Daoy (cell line): ENCODE measurements at places on chromosomes 5 and 9. TPM values are rescaled to one million over a fixed set of nuclear protein-coding genes. Genes with fewer than 3 reads are reported as not detected.

The ITK gene
- not detected in 2 replicates for total RNA-seq

DNA sequence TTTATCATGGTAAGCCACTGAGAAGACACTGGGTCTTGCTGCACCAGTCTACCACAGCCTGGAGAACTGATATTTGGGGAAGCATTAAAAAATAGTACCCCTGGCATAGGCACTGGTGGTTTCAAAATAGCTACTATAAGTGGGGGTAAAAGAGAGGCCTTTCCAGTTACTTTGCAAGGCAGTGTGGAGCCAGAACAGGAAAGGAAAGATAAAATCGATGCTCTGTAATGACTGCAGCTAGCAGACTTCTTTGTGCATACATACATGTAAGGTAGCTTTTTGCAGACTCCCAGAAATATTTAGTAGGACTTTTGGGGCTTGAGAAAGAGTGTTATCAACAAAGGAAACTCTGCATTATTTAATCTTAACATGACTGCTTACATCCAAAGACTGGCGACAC lies 31.3 kb upstream of the ALDOB start:
- DNase-seq = no peak

DNA sequence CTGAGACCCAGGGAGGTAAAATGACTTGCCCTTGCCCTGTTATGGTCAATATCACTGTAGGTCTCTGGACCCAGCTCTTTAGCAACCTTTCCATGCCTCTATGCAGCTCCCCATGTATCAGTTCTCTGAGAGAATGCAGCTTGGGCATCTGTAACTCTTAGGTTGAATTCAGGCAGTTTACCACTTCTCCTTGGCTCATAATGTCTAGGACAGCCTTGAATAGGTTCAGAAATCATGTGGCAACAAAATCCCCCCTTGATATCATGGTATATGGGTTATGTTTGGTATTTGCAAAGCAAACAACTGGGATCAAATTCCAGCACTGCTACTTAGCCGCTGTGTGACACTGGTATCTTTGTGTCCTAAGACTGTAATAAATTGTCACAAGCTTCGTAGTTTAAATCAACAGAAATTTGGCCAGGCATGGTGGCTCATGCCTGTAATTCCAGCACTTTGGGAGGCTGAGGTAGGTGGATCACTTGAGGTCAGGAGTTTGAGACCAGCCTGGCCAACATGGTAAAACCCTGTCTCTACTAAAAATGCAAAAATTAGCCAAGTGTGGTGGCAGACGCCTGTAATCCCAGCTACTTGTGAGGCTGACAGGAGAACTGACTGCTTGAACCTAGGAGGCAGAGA lies 10.7 kb upstream of the SUB1 start:
- DNase-seq = no peak

The IRGM gene
- 0.51 TPM in 1 of 2 replicates, not detected in the other for total RNA-seq

GRCh38 chr5:32202394-32202793 lies 28.3 kb upstream of the GOLPH3 start:
- DNase-seq = no peak

The SPATA31E1 gene
- total RNA-seq = not detected in 2 replicates

The CDH12 gene
- total RNA-seq = 0.06 TPM in 1 of 2 replicates, not detected in the other

The F12 gene
- total RNA-seq = 8.6 and 9.6 TPM in 2 replicates

The AGPAT2 gene
- total RNA-seq = 46.5 and 51.3 TPM in 2 replicates

DNA sequence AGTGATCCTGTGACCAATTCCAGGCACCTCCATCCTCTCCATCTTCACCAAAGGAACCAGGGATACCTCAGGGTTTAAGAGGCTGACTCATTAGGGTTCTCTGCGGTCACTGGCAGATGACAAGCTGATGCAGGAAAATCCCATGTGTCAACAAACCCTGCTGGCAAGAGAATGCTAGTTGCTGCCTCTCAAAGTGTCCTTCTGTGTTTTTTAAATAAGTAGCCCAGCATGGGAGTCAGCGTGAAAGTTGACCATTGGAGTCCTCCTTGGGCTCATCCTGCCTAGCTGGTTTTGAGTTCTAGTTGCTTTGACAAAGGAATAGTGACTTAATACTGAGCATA lies 200.2 kb downstream of the SLIT3 start:
- peak; percentile 91 for DNase-seq

GRCh38 chr5:107542831-107543231 lies 127.9 kb downstream of the EFNA5 start:
- peak; percentile 61 for DNase-seq

The CARTPT gene
- total RNA-seq = not detected in 2 replicates

DNA sequence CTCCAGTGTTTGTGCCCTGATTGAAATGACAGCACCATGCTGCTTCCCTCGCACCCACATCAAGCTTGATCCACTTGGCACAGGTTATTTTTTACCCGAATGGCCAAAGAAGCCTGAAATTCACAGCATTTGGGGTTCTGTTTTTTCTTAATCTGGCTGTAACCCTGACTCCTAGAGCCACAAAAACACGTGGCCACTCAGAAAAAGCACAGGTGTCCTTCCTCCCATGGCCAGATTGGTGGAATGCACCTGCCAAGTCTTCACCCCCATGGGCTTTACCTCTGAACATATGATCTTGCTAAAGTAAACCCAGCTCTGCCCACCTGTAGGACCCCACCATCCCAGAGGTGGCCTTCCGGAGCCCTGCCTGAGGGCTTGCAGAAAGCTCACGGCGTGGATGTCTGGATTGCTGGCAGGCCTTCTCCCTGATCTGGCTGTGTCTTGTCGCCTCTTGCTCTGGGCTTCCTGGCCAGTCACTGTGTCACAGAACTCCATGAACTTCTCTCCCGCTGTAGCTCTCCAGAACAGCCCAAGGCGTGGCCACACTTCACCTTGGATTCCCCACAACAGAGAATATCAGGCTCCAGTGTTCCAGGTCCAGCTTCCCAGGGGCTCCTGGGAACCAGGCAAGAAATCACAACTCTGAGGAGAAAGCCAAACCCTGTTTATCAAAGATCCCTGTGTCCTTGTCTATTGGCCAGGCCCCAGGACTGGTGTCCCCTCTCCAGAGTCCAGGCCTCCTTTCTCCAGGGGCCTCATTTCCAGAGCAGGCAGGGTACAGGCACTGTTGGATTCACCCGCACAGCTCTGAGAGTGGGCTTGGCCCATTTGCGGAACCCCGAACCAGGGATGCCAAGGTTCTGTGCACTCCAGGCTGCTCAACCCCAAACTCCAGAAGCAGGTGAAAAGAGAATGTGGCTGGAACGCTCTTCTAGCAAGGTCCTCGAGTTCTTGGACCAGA lies 272.5 kb downstream of the SYK start:
- no peak for DNase-seq

- peak; percentile 7 for DNase-seq
Observed at GRCh38 chr5:57174890-57175510, 1.1 kb downstream of the GPBP1 start.

GRCh38 chr5:168934169-168934568 lies 355.0 kb upstream of the PANK3 start:
- DNase-seq = no peak

DNA sequence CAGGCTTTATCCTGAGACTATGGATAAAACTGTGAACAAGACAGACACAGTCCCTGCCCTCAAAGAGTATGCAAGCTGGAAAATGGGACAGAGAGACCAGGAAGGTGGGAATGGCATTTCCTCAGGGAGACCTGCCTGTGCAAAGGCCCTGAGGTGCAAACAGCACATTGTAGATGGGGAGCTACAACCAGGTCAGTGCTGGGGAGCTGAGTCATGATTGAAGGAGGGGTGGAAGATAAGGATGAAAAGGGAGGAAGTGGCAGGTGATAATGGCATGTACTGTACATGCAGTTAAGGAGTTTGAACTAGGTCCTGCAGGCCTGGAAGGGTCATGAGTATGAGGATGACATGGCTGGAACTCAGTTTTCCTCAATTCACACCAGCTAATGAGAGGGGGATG lies 75.5 kb upstream of the BOD1 start:
- DNase-seq = no peak

The TUSC1 gene
- total RNA-seq = not detected in 2 replicates

DNA sequence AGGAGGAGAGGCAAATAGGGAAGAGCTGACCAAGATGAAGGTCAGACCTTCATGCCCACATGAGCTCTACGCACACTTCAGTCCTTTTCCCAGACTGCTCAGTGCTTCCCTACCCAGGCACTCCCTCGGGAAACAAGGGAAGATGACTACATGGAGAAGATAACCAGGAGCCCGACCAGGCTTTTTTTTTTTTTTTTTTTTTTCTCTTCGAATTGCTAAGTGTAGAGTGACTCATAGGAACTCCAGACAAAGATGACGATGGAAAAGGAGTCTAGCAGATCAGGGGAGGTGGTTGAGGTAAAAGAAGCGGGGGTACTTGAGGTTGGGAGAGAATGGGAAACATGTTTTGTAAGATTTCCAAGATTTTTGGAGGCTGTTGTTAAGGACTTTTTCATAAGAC lies 526.1 kb downstream of the BNC2 start:
- DNase-seq = peak; percentile 59

The OSMR gene
- total RNA-seq = 5.5 and 5.7 TPM in 2 replicates

DNA sequence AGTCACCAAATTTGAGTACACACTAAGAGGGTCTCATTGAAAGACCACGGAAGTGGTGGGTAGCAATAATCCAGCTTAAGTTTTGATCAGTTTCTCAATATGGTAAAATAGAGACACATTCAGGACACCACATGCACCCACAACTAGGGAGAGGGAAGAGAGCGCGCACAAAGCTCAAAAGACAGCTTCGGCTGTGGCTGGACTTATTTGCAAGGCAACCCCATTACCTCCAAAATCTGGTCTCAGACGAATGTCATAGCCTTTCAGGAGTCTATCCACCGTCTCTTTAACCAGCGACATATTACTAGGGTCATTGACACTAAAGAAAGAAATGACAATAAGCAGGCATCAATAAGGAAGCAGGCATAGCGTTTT lies 443 bp downstream of the GABRB2 start:
- DNase-seq = no peak

- DNase-seq = peak; percentile 26
Observed at GRCh38 chr5:43305948-43306565, 7.2 kb downstream of the HMGCS1 start.

DNA sequence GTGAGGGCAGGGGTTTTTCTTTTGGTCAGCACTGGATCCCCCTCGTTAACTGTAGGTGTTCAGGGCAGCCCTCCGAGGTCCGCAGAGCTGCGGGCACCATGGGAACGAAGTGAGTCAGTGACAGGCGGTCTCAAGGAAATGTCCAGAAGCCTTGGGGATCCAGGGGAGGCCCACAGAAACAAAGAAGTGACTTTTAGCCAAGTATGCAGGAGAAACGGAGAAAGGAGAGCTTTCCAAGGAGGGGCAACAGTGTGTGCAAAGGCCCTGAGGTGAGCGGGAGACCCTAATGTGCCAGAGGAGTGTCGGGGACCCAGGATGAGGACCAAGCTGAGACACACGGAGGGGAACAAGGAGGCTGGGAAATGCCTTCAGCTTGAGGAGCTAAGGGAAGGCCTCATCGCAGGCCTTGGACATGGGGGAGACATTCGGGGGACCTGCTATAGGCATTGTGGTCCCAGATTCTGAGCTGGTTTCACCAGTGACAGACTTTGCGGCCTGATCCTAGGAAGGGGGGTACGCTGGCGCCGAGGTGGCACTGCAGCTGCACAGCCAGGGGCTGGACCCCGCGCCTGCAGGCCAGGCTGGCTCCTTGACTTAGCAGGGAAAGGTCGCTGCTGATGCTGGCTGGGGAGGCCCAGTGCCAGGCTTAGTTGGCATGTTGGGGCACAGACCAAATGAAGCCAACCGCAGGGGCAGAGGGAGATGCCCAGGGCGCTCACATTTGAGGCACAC lies 3.3 kb downstream of the LTC4S start:
- no peak for DNase-seq

- DNase-seq = no peak
Observed at GRCh38 chr5:8729437-8729836, 816.4 kb downstream of the SEMA5A start.

GRCh38 chr9:134818591-134818990 lies 62.0 kb upstream of the FCN2 start:
- no peak for DNase-seq

DNA sequence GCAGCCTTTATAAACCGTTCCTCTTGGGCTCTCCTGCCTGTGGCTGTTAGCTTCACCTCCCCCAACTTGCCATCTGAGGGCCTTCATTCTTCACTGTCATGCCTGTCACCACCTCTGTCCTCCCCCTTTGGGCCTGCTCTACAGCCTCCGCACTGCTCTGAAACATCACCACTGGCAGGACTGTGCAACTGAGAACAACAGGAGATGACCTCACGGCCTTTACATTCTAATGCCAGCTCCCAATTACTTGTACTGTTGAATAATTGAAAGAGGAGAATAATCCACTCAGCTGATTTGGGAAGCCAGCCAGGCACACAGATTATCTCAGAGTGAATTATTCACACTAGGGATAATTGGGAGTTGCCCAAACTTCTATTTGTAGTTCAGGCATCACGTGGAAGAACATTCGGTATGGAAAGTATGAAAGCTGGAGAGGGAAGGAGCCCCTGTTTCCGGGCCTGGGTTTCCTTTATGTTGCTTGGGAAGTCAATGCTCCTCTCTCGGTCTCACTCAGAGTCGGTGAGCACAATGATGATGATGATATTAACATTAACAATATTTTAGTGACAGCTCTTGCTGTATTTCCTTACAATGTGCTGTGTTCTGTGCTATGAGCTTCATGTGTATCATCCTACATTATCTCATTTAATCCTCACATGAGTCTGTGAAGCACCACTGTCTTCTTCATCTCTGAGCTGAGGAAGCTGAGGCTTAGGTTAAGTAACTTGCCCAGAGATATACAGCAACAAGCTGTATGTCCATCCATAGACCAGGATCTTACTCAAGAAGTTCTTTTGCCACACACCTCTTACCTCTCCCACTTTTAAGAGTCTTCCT lies 99.3 kb upstream of the LRRTM2 start:
- DNase-seq = no peak

DNA sequence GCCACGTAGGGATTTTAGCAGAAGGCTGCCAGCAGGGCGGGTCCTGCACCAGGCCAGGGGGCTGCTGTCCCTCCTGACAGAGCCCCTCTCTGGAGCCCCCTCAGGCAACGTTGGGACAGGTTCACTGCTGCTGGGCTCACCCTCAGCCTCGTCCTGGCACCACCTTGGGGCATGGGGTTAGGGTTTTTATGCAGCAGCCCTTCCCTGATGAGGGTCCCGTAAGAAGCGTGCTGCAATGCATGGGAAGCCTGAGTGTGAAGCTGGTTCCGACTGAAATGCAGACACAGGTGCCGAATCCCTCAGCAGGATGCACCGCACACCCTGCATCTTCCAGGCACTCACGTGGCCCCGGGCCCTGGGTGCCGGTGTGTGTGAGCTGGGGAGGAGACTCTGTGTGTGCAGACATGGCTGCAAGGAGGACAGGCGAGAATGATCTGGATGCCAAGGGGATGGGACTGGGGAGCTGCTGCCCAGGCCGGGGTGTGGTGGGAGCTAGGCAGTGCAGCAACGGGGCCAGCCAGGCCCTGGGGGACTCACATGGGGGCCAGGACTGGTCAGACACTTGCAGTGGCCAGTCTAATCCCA lies 27.1 kb downstream of the ZDHHC11B start:
- no peak for DNase-seq

DNA sequence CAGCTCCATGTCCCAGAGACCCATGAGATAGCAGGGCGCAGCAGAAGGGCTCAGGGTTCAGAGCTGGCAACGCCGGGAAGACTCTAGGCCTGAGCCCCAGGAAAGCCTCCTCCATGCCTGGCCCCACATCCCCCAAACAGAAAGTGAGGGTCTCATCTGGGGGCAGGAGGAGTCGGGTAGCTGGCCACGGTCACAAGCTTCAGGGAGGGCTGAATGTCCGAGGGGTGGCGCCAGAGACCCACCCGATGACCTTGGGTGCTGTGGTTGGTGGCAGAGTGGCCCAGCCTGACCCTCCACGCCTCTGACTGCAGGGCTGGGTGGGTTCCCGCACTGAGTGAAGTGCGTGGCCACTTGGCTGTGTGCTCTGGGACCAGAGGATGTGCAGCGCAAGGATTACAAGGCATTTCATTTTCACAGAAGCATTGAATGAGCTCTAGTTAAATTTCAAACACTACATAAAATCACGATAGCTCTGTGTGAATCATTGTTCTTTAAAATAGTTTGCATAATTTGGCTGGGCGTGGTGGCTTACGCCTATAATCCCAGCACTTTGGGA lies 3.0 kb downstream of the C8G start:
- peak; percentile 67 for DNase-seq
